HT-29 (cell line): ENCODE measurements at places on chromosomes 12 and 14. TPM values are rescaled to one million over a fixed set of nuclear protein-coding genes. Genes with fewer than 3 reads are reported as not detected.

GRCh38 chr12:12693111-12693671 is 2.8 kb downstream of the GPR19 start:
- no peak for DNase-seq

KRT6C gene
- total RNA-seq, result not detected in 2 replicates

GRCh38 chr12:51381226-51382079 is 9.8 kb downstream of the GALNT6 start:
- no peak for DNase-seq

PLEK2 gene
- total RNA-seq, result 32.1 and 48.1 TPM in 2 replicates

- no peak for DNase-seq
These were observed 3.0 kb downstream of the B4GALNT1 start for GRCh38 chr12:57629897-57630471.

DNA sequence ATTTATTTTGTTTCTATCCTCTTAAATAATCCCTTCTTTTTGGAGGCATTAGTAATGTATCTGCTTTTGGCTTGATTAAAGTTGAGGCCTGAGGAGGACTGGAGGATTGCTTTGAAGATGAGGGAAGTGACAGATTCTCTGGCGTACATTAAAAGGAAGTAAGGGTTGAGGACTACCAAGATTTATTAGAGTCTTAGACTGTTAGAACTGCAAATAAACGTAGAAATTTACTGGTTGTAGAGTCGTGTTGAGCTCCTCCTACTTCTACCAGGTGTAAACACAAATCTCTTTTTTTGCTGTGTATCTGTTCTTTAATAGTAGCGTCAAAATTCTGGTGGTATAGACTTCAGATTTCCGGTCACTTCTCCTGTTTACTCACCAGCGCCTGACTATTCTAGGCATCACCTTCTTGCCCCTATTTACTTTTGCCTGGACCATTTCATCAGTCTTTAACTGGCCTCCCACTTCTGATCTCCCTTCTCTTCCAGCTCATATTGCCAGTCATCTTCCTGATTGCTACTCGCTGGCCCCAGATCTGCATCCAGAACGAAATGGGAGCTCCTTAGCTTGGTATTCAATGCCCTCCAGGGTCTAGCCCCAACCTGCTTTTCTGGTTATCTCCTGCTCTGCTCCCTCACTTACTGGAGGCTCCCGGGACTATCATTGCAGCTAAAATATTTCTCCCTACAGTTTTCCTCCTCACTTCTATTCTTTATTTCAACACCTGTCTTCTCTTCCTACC is 8.4 kb upstream of the EID3 start:
- DNase-seq, result no peak

GRCh38 chr12:59500915-59501314 is 94.9 kb upstream of the SLC16A7 start:
- DNase-seq, result peak; percentile 60

CEBPE gene
- not detected in 2 replicates for total RNA-seq

- no peak for DNase-seq
These were observed 95.9 kb upstream of the CDKN3 start for GRCh38 chr14:54300881-54301280.

GRCh38 chr12:120363274-120363855 is 5.6 kb downstream of the MSI1 start:
- no peak for DNase-seq

DNA sequence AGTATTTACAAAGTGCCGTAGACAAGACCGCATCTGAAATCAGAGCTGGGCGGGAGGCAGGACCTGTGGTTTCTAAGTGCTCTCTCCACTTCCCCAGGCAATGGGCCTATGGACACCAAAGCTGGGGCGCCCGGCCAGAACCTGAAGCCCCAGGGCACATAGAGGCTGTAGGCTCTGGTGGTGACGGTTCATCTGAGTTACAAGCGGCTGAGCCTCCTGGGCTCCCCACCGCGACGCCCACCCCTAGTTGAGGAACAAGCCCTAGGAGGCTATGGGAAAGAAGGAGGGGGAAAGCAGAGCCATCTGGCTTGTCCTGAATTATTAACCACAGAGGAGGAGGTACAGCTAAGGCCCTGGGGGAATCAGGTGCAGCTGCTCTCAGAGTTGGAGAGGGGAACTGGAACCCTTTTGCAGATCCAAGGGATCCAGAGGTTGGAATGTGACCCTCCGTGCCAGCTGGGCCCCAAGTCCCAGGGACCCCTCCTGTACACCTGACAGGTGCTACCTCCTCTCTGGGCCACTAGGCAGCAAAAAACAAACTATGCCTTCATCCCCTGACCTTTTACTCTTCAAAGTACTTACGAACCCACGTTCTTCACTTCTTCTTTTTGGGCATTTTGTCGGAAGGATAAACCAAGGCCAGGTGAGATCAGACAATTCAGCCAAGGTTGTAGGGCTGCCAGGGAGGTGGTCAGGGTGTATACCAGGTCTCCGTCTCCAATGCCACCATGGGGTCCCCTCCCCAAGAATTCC is 77.2 kb downstream of the ARL6IP4 start:
- no peak for DNase-seq

- DNase-seq, result no peak
These were observed 1418.2 kb downstream of the AACS start for GRCh38 chr12:126483145-126484068.

GRCh38 chr12:92078167-92079053 is 67.2 kb downstream of the BTG1 start:
- DNase-seq, result peak; percentile 53

DNA sequence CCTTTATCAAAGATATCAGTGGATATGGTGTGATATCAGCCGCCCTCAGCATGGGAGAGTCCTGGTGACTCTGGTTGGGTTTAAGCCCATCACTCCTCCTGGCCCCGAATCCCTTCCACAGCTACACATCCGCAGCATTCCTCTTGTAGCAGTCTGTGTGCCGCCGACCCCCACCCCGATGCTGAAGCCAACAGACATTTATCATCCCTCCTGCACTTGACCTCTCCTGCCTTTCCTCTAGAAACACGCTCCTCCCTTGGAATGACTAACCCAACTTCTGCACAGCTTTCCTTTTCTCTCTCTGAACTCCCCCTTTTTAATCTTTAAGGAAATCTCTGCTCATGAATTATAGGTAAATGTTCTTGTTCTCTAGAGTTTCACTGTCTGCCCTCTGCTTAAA is 250.9 kb upstream of the FOXN3 start:
- DNase-seq, result no peak

ZC3H14 gene
- 17.3 and 18.2 TPM in 2 replicates for total RNA-seq

GRCh38 chr14:60656686-60657455 is 7.6 kb upstream of the SIX1 start:
- peak; percentile 41 for DNase-seq

NOS1 gene
- not detected in 2 replicates for total RNA-seq

DNA sequence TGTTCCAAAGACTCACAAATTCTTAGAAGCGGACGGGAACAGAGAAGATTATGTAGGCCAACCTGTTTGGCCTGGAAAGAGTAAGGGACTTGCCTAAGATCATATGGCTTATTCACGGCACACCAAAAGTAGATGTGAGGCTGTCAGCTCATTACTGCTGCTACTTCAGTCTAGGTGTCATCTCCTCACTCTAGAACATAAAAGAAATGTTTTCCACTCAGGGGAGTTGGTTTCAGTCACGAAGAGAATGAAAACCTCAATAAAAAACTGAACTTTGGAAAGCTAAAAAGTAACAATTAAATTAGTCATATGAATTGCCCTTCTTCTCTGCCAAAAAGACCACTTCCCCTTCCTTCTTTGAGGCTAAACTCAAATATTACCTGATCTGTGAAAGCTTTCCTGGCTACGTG is 658 bp upstream of the CEP128 start:
- DNase-seq, result no peak

IGF1 gene
- not detected in 2 replicates for total RNA-seq

LRFN5 gene
- not detected in 2 replicates for total RNA-seq

DNA sequence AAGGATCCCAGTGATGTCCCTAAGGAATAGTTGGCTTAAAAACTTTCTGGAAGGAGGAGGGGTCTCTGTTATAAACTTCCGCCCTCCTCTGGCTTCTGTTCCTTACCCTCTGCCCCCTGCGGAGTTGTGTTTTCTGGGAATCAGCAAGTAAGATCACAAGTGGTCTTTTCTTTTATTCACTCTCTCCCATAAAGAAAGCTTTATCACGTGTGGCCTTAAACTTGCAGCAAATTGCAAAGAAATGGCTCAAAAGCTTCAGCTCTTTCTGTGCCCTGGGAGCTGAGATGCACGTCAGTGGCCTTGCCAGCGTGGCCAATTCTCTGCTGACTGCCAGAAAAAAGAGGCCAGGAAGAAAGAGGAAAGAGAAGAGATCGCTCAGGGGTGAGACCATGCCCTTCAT is at the start of gene SLCO1C1:
SLCO1C1 (plus strand) TSS at position 101 of the 400 bp plus-strand sequence. CDS start 4,245 bp downstream, outside the sequence.
- DNase-seq, result no peak

DNA sequence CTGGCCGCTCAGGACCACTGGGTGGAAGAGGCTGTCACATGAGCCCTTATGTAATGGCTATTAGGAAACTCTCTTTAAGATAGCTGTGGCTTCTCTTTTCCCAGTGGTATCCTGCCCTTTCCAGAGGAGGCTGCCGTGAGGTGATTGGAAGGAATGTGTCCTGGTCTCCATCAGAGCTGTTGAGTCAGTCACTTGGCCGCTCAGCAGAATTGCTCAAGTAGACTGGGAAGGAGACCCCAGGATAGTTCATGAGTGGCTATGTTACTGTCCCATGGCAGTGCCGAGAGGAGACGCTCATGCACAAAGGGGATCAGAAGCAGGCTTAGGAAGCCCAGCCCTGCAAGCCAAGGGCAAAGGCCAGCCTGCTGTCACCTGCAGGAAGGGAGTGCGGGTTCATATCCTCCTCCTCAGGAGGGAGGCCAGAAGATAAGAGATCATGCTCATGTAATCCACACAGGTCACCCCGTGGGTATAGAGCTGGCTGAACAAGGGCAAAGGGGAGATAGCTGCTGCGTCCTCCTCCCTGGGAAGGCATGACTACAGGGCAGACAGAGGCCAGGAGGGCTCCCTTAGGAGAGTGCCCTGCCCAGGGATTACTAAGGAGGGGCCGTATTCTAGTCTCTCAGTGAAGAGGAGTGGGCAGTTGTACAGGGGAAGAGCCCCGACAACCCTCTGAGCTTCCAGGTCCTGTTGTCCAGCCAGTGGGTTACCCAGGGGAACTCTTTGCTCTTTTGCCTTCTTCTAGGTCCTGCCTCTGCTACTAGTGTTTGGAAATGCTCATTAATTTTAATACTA is 137.0 kb upstream of the MAX start:
- no peak for DNase-seq

- no peak for DNase-seq
These were observed 618.6 kb downstream of the AACS start for GRCh38 chr12:125683748-125684381.

MRPS35 gene
- total RNA-seq, result 61.5 and 63.1 TPM in 2 replicates

DNA sequence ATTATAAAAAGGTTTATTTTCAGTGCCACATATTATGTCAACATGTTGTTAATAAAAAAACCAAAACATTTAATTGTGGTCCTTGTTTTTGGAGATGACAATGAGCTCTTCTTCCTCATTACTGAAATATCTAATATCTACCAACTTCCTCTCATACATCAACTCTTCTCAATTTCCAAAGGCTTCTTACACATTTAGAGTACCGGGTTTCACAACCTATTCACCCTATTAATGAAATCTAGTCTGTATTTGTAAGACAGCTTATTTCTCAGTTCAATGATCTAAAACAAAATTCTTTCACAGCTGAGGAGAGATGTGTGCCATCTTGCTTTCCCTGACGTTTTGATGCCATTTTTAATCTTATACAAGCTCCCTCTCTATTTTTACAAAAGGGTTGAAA is 14.5 kb downstream of the NRDE2 start:
- DNase-seq, result no peak

- no peak for DNase-seq
These were observed 15.4 kb downstream of the PXN start for GRCh38 chr12:120249875-120250795.

SCNN1A gene
- total RNA-seq, result 161 and 221 TPM in 2 replicates

GRCh38 chr12:103503546-103504480 is 8.0 kb upstream of the C12orf42 start:
- peak; percentile 70 for DNase-seq

DNA sequence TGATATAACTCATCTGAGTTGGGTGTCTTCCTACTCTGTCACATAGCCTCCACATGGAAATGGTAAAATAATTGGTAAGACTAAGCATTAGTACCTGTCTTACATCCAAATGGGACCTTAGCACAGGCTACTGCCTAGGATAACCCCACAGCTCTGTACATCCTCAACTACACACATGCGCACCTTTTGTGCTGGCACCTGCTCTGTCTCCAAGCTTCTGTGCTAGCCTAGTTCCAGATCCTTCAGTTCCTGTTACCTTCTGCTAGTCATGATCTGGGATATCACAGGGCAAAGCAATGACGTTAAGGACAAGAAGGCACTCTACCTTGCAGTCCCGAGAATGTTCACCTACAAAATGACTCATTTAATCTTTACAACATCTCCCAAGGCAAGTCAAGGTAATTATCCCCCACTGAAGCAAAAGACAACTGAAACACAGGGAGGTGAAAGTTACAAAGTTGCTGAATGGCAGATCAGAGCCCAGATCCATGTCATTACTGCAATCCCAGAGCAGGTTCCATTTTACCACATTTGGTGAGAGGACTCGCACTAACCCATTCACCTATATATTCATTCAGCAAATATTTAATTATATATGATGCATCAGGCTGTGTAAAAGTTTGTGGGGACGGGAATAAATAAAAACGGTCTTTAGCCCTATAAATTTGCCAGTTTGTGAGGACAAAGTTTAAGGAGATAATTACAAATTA is 61.7 kb downstream of the PPM1H start:
- peak; percentile 17 for DNase-seq

ZDHHC22 gene
- not detected in 2 replicates for total RNA-seq

DNA sequence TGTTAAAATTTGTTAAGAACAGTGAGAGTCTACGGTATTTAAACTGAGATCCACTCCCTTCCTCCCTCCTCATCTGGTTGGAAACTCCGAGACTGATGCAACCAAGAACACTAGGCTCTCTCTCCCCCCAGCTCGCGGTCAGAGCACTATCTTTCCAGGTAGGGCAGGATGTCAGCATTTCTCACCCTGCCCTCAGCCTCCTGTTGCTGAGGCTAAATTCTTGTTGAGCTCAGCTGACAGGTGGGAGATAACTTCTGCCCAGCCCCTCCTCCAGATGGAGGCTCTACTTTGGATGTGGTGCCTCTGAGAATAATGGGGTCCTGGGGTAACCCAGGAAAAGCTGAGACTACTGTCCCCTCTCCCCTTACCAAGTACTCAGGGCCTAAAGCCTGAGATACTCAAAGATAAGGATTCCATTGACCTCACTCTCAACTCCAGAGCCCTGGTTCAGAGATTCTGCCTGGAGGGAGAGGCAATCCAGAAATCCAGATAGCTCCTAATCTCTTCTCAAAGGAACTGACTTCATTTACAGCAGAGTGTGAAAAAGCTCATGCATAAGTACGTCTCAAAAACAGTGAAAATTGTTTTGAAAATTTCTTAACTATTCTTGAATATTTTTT is 110.1 kb downstream of the EML5 start:
- no peak for DNase-seq
